ENCODE measurements at places on chromosomes 3 and 15. TPM values are rescaled to one million over a fixed set of nuclear protein-coding genes. Genes with fewer than 3 reads are reported as not detected.

DNA sequence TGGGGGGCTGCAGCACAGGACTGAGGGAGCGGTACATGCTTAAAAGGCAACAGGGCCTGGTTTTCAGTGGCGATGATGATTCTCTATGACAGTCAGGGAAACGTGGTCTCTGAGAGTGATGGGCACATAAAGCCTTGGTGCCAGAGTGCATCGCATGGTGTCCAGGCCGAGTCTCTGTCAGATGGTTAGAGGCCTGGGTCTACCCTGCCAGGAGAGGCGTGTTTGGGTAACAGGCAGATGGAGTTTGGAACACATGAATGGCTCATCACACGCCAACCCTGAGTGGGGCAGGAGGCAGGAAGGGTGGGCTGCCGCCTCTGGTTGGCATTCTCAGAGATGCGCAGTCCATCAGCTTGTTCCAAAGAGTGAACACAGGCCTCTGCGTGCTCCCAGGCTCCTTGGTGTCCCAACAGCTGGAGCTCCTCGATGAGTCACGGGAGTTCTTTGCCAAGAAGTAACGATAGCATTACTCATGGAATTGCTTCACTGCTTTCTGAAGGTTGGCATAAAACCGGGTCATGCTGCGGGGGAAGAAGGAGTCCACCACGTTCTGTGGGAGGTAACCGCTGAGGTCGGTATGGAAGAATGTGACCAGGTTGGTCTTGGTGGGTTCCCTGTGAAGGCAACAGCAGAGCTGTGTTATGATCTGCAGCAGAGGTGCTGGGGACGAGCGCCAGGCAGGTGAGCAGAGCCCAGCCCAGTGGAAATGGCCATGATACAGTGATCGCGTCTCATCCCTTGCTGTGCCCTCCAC lies 11.0 kb downstream of the STARD5 start:
- H3K36me3 ChIP-seq, result peaks cover 76% of the 10 kb centered on the region
- H3K27me3 ChIP-seq, result no peaks in the 10 kb centered on the region
- no peak overlapping the region for H3K4me3 ChIP-seq
- no peak overlapping the region for H3K27ac ChIP-seq

GRCh38 chr15:48352474-48353072 lies 21.3 kb downstream of the DUT start:
- H3K4me3 ChIP-seq, result no peak overlapping the region
- no peak overlapping the region for H3K27ac ChIP-seq
- peaks cover 7% of the 10 kb centered on the region for H3K27me3 ChIP-seq
- no peaks in the 10 kb centered on the region for H3K36me3 ChIP-seq
- peaks cover 2% of the 10 kb centered on the region for H3K4me1 ChIP-seq

DNA sequence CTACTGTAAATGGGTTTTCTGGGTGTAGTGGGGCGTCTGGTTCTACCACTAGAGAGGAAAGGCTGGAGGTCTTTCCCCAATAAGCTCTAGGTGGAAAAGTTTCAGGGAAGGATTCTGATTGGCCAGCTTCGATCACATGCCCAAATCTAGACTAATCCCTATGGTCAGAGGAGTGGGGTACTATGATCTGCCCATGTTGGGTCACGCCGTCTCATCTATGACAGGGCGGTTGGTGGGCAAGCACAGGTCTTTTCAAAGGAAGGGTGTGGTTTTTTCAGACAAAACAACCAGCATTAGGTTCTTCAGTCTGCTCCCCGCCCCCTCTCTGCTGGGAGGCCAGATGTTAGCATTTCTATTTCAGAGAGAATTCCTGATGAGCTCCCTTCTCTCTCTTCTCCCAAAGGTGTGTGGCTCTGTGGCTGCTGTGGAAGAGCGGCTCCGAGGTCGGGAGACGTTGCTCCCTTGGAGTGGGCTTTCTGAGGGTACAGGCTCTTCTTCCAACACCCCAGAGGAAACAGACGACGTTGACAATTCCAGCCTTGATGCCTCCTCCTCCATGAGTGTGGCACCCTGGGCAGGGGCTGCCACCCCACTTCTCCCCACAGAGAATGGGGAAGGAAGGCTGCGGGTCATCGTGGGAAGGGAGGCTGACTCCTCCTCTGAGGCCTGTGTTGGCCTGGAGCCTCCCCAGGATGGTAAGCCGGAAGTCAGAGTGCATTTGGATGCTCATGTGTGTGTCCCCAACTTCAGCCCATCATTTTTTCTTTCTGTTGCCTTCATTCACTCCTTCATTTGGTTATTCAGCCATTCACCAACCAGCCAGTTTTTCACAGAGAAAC lies 9.7 kb upstream of the TATDN2 start:
- peak overlapping the region; percentile 94 for H3K27ac ChIP-seq
- H3K36me3 ChIP-seq, result peaks cover 28% of the 10 kb centered on the region
- peaks cover 53% of the 10 kb centered on the region for H3K4me1 ChIP-seq
- peak; percentile 56 for DNase-seq

DNA sequence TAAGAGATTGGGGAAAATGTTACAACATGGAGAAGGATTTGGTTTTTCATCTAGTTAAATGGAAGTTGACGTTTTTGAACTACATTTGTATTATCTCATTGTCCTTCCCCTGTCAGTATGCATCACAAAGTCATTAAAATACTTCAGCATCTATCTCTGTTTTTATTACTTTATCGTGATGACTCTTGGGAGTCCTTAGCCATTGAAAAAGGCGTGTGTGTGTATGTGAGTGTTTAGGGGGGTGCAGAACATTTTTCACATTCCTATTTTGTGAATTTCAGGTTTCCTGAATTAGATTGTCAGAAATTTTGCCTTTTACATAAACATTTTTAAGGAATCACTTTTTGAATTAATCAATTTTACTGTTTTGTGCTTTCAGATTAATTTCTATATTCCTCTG lies 360.6 kb upstream of the SGO1 start:
- DNase-seq, result no peak
- H3K27ac ChIP-seq, result no peak overlapping the region
- H3K36me3 ChIP-seq, result no peaks in the 10 kb centered on the region
- H3K27me3 ChIP-seq, result no peaks in the 10 kb centered on the region
- no peak overlapping the region for H3K4me3 ChIP-seq
- H3K4me1 ChIP-seq, result no peaks in the 10 kb centered on the region

DNA sequence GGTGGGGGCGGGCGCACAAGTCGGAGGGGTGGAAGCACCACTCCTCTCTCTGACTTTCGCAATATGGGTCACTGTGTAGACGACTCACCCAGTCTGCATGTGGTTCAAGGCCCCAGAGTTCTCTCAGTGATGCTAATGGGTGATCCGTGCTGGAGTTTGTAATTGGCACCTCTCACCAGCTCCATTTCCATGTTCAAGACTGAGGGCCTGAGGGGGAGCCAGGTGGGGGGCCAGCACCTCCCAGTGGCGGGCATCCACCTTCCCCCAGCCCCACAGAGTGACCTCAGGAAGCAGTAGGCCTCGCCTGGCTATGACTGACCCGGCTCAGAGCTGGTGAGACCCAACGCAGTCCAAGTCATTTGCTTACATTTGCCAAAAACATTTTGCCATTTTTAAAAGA lies 230.0 kb upstream of the ST8SIA2 start:
- peaks cover 4% of the 10 kb centered on the region for H3K4me1 ChIP-seq
- H3K4me3 ChIP-seq, result no peak overlapping the region
- no peak overlapping the region for H3K27ac ChIP-seq
- H3K36me3 ChIP-seq, result peaks cover 5% of the 10 kb centered on the region

GRCh38 chr3:47647550-47647949 lies 68.9 kb upstream of the CSPG5 start:
- DNase-seq, result no peak
- H3K27ac ChIP-seq, result no peak overlapping the region
- H3K27me3 ChIP-seq, result no peaks in the 10 kb centered on the region
- no peaks in the 10 kb centered on the region for H3K4me1 ChIP-seq
- no peak overlapping the region for H3K4me3 ChIP-seq

GRCh38 chr3:60651799-60652198 lies 599.5 kb downstream of the FHIT start:
- no peaks in the 10 kb centered on the region for H3K27me3 ChIP-seq
- H3K4me3 ChIP-seq, result no peak overlapping the region
- H3K4me1 ChIP-seq, result peaks cover 8% of the 10 kb centered on the region
- no peak for DNase-seq
- H3K27ac ChIP-seq, result no peak overlapping the region

DNA sequence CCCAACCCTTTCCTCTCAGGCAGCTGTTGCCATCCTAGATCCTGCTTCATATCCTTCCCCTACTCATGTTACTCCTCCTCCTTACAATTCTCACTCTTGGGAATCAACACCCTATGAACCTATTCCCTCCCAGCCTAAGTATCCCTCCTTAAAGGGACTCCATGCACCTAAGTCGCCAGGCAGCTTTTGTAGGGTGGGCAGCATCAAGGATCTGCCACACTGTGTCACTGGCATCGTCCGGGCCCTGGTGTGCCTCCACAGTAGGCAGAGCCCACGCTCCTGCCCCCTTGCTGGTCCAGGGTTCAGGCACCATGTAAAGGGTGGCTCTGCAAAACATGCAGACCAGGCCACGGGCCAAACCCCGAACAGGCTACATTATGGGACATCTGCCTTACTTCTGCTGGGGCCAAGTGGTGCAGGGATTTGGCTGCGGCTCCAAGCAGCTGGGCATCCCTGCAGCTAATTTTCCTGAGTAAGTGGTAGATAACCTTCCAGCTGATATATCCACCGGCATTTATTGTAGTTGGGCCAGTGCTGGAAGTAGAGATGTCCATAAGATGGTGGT lies 53.4 kb downstream of the GSK3B start:
- H3K36me3 ChIP-seq, result peaks cover 79% of the 10 kb centered on the region
- H3K4me3 ChIP-seq, result no peak overlapping the region
- H3K4me1 ChIP-seq, result peaks cover 15% of the 10 kb centered on the region
- DNase-seq, result no peak
- no peaks in the 10 kb centered on the region for H3K27me3 ChIP-seq

GRCh38 chr3:174233511-174233910 lies 625.6 kb upstream of the NAALADL2 start:
- no peak for DNase-seq
- H3K27ac ChIP-seq, result no peak overlapping the region
- H3K27me3 ChIP-seq, result no peaks in the 10 kb centered on the region
- no peak overlapping the region for H3K4me3 ChIP-seq

DNA sequence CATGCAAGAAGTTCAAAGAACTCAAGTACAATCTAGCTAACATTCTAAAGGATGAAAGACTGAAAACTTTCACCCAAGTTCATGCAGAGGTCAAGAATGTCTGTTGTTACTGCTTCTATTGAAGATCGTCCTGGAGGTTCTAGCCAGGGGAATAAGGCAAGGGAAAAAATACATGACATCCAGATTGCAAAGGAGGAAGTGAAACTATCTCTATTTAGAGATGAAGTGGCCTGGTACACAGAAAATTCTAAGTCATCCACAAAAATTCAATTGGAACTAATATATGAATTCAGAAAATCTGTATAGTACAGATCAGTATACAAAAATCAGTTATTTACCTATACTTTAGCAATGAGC lies 693.0 kb downstream of the NR2F2 start:
- H3K4me1 ChIP-seq, result no peaks in the 10 kb centered on the region
- no peak overlapping the region for H3K4me3 ChIP-seq
- no peaks in the 10 kb centered on the region for H3K36me3 ChIP-seq
- H3K27me3 ChIP-seq, result no peaks in the 10 kb centered on the region

GRCh38 chr15:64149893-64150578 lies 1.5 kb upstream of the SNX22 start:
- H3K27me3 ChIP-seq, result peaks cover 3% of the 10 kb centered on the region
- peak overlapping the region; percentile 54 for H3K27ac ChIP-seq
- DNase-seq, result no peak
- peaks cover 2% of the 10 kb centered on the region for H3K36me3 ChIP-seq
- H3K4me3 ChIP-seq, result peak overlapping the region; percentile 72

DNA sequence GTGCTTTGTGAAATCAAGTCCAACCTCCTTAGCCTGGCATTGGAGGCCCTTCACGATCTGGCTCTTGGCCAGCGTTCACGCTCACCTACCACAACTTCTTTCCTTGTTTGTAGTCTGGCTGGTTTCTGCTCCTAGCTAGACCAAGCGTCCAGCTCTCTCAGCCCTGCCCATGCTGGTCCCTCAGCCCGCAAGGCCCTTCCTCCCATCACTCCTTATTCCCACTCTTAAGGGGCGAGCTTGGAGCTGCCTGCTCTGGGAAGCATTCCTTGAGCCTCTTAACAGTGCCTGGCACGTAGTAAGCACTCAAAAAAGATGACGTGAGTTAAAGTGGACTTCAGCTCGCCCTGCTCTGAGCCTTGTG lies 8.7 kb downstream of the SLC6A6 start:
- no peak overlapping the region for H3K27ac ChIP-seq
- no peak for DNase-seq
- H3K4me3 ChIP-seq, result no peak overlapping the region
- H3K36me3 ChIP-seq, result peaks cover 18% of the 10 kb centered on the region

DNA sequence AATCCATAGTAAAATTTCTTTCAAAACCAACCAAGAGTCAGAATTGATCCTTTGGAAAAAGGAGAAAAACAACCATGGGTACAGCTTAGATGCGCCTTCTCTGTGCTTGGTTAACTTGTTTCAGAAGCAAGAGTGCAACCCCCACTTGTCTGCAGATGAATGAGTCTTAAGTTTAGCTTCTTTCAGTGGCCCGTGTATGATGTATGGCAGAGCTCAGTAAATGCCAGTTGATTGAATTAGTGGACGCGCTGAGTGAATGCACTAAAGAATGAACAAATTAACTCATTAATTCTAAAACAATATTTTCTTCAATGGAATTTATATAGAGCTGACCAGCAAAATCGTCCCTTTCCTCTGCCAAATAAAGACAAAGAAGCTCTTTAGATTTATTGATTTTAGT lies 67.0 kb upstream of the ARHGEF3 start:
- peaks cover 35% of the 10 kb centered on the region for H3K4me1 ChIP-seq
- no peak overlapping the region for H3K4me3 ChIP-seq
- no peak overlapping the region for H3K27ac ChIP-seq
- no peak for DNase-seq

GRCh38 chr3:76405196-76405595 lies 619.8 kb upstream of the ZNF717 start:
- no peak overlapping the region for H3K27ac ChIP-seq
- H3K27me3 ChIP-seq, result no peaks in the 10 kb centered on the region
- no peak overlapping the region for H3K4me3 ChIP-seq
- H3K4me1 ChIP-seq, result no peaks in the 10 kb centered on the region
- no peak for DNase-seq
- no peaks in the 10 kb centered on the region for H3K36me3 ChIP-seq

GRCh38 chr3:127707851-127708411 lies 35.2 kb downstream of the ABTB1 start:
- H3K4me1 ChIP-seq, result peaks cover 2% of the 10 kb centered on the region
- no peaks in the 10 kb centered on the region for H3K36me3 ChIP-seq
- no peak overlapping the region for H3K27ac ChIP-seq
- DNase-seq, result no peak

ST3GAL6 gene
- total RNA-seq, result 0.08 TPM

BTBD1 gene
- total RNA-seq, result 50.4 TPM

ATG7 gene
- 34.2 TPM for total RNA-seq

TMEM158 gene
- total RNA-seq, result 0.54 TPM

MKRN2OS gene
- not detected for total RNA-seq

NFKBIZ gene
- 33.7 TPM for total RNA-seq

CNTN6 gene
- total RNA-seq, result not detected
